ENCODE measurements at places on chromosomes 13 and 19.

- no peak for DNase-seq
Measured at GRCh38 chr19:35596366-35596999, 10.5 kb downstream of the PMIS2 start.

DNA sequence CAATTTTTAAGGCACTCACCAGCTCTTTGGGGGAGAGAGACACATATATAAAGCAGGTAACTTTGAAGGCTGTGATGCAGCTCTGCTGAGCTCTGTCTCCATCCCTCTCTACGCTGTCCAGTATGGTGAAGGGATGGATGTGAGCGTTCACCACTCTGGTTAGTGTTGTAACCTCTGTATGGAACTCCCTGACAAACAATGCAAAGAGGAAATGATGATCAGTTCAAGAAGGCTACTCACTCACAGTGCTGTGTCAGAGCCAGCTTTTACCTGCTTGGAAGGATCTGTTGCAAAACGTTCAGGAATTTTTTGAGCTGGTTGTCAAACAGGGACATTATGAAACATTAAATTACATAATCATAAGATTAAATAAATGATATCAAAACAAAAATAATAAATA lies 90.8 kb upstream of the SLC10A2 start:
- no peak for DNase-seq

DNA sequence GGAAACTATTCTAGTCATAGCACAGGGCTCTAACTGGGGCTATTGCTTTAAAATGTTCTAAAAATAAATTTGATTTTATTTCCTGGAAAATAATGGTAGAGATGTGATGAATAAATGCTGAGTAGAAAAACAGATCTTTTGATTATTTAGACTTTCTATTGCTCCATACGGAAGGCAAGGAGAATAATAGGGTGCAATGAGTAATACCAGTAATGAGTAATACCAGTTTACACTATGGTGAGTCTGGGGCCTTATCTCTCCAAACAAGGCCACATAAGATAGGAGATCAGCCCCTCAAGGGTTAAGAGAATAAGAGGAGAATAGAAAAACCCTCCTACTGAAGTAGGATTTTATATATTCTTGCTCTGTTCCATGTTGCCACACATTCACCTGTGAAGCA lies 390.4 kb downstream of the KLF5 start:
- DNase-seq = no peak

- no peak for DNase-seq
Measured at GRCh38 chr13:38395497-38395788, 45.8 kb downstream of the UFM1 start.

- DNase-seq = no peak
Measured at GRCh38 chr19:16025108-16026101, 50.9 kb upstream of the TPM4 start.

- DNase-seq = no peak
Measured at GRCh38 chr19:44553478-44554171, 24.1 kb upstream of the CEACAM20 start.

DNA sequence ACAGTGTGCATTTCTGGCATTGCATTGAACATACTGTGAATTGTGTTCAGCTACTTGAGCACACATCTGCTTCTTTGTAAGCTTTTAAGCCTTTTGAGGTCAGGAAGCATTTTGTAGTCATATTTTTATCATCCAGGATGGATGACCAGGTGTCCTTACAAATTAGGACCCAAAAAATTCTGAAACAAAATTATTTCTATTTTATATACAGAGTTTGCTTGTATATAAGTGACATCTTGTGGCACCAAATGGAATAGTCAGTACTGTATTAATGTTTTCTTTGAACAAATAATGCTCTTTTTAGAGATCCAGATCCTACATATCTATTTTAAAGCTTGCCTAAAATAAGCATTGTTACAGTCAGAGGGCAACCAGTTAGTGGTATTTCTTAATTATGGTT lies 9.5 kb upstream of the SUPT20H start:
- no peak for DNase-seq

GRCh38 chr13:111604097-111604496 lies 283.7 kb downstream of the TEX29 start:
- no peak for DNase-seq

GRCh38 chr19:55173714-55174409 lies 6.2 kb downstream of the SYT5 start:
- no peak for DNase-seq

- no peak for DNase-seq
Measured at GRCh38 chr13:32278426-32278825, 36.7 kb downstream of the ZAR1L start.

DNA sequence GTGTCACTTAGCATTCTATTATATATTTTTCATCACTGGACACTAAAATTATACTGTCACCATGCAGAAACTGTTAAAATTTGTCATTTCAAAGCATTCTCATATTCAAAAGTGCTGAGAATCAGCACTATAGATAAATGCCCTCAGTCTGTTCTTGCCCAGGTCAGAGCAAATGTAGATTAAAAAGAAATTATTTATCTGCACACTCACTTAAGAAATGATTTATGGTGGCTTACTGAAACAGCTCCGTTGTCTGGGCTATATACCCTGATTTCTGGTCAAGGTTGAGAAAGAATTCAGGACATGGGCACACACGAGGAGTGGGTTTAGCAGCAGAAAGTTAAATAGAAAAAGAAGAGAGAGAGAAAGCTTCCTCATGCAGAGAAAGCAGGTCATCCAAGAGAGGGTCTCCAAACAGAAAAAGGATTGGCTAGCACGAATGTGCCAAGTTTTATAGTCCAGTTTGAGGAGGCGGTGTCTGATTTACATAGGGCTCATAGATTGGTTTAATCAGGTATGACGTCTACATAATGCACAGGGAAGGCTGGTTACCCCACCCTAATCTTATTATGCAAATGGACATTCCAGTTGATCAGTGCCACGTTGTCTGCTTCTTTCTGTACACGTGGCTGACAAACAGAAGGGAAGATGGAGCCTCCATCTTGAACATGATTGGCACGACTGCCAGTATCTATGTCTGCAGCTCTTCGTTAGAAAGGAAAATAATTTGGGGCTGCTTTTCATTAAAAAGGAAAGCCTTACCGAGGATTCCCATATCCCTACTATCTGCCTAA lies 47.3 kb upstream of the N4BP2L1 start:
- DNase-seq = no peak

DNA sequence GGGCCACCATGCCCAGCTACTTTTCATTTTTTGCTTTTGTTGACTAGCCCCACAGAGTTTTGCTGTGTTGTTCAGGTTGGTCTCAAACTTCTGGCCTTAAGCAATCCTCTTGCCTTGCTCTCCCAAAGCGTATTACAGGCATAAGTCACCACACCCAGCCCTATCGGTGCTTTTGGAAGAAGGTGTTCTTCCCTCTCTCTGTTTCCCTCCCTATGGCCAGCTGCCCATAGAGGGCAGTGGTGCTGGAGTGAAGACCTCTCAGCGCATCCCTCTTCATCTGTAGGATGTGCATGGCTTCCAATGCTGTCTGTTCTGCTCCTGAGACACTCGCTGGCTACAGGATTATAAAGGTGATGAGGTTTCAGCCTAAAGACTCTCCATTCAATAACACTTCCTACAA lies 1.3 kb upstream of the CD22 start:
- no peak for DNase-seq

- DNase-seq = no peak
Measured at GRCh38 chr19:4267101-4267900, 11.8 kb upstream of the SHD start.

DNA sequence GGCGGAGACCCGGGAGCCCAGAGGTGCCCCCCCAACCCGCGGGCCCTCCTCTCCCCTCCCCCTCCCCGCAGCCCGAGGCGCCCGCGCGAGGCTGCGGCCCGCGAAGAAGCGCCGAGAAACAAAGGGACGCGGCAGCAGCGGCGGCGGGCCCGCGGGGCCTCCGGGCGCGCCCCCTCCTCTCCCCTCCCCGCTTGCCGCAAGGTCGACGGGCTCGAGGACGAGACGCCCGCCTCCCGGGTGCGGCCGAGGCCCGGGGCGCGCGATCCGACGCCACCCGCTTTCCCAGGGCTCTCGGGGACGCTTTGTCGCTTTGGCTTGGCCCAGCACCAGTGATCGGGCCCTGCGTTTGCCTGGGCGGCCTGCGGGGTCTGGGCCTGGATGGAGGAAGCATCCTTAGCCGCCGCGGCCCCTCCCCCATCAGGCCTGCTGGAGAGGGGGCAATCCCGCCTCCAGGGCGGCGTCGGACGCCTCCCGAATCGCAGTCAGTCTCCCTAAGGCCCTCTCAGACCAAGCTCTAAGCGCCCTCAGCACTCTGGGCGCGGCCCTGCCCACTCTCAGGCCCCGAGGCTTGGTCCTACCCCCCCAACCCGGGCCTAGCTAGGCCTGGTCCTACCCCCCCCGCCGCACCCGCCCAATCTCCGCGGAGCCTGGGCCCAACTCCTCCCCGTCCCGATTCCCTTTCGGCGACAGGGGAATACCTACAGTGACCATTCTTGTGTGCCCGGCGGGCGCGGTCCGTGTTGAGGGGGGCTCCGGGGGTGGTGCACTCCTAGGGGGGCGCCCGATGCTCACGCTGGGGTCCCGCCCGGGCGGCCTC lies 740 bp downstream of the ELAVL3 start:
- DNase-seq = no peak

DNA sequence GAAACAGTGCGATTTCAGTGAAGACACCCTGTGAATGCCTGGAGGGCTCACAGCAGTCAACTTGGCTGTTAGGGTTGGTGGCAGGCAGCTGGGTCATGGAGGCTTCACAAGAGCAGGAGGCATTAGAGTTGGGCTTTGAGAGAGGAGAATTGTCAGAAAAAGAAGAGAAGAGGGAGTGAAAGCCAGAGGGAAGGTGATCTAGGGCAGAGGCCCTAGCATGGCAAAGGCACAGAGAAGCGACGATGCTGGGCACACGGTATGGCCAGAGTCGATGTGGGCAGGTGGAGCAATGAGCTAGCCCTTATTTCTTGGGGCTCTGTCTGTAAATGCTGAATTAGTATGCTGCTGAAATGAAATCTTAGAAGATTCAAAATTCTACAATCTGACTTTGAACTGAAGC lies 52.6 kb upstream of the OLFM4 start:
- no peak for DNase-seq

GRCh38 chr13:49185264-49185663 lies 34.9 kb upstream of the MLNR start:
- no peak for DNase-seq

Data from cortex of kidney (tissue), 1 donor.